ENCODE measurements at places on chromosomes 11 and 22. TPM values are rescaled to one million over a fixed set of nuclear protein-coding genes. Genes with fewer than 3 reads are reported as not detected.

- no peak for DNase-seq
Measured at GRCh38 chr11:104573441-104573990, 324.7 kb downstream of the CASP12 start.

GRCh38 chr11:8164746-8165145 lies 4.1 kb downstream of the RIC3 start:
- no peak for DNase-seq

- no peak for DNase-seq
Measured at GRCh38 chr11:43341159-43341558, 17.6 kb upstream of the TTC17 start.

- no peak for DNase-seq
Measured at GRCh38 chr11:70702040-70702648, 303.8 kb downstream of the CTTN start.

DNA sequence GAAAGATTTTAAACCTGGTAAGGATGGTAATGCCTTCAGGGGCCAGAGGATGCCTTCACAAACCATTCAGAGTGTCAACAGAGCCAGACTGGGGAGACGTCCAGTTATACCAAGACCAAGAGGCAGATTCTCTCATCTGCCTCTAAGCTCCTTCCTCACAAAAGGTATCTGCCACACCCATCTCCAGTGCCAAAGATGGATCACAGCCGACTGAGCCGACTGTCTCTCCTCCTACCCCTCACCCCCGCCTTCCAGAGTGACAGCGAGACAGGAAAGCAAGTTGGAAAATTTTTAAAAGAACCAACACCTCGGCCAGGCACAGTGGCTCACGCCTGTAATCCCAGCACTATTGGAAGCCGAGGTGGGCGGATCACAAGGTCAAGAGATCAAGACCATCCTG lies 79.1 kb upstream of the AKIP1 start:
- DNase-seq: no peak

SYT8 gene
- 8.8 TPM for total RNA-seq

OR10D3 gene
- not detected for total RNA-seq

Data from pancreas (tissue), 10 donors.